Ascending aorta (tissue), 2 donors: ENCODE measurements at places on chromosomes 5 and 9. TPM values are rescaled to one million over a fixed set of nuclear protein-coding genes. Genes with fewer than 3 reads are reported as not detected.

- DNase-seq, result peak; percentile 28
Observed at GRCh38 chr5:618450-618849, 6.3 kb downstream of the CEP72 start.

GRCh38 chr9:91178281-91179236 is 183.2 kb downstream of the AUH start:
- DNase-seq, result no peak

- DNase-seq, result no peak
Observed at GRCh38 chr9:137078701-137079400, 1.5 kb downstream of the UAP1L1 start.

DNA sequence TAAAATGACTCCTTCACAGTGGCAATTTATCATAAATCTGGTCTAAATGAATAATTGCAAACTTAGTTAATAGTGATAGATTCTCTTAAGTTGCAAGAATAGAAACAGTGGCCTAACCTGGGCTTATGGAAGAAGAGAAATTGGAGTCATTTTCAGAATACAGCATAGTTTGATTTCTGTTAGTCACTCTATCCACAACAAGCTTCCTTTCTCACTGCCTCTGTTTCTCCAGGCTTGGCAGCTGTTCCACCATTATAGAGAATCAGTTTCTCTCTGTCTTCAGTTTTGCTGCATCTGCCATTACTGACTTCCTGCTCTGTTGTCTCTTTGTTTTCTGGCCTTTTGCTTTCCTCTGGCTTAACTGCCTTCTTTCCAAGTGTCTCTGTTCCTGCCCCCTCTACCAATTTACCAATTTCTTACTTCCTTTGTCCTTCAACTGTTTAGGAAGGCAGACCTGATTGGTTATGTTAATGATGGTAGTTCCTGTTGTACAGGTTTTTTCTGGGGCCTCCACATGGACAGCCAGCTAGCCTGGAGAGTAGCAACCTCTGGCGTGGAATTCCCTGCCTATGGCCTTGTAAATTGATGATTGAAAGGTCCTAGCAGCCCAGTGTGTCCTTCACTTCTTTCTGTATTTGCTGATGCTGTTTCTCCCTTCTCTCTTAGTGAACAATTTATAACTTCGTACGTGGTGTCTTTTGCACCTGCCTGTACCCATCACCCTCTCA is 75.9 kb upstream of the RASGRF2 start:
- no peak for DNase-seq

DNA sequence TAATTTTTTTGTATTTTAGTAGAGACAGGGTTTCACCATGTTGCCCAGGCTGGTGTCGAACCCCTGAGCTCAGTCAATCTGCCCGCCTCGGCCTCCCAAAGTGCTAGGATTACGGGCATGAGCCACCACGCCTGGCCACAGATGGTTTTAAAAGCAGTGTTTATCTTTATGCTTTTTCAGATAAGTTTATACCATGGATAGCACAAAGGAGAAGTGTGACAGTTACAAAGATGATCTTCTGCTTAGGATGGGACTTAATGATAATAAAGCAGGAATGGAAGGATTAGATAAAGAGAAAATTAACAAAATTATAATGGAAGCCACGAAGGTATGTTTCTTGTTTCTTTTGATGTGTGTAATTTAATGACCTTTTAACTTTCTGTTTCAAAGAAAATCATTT is 35.1 kb downstream of the POLK start:
- no peak for DNase-seq

- DNase-seq, result no peak
Observed at GRCh38 chr5:13673511-13673910, 271.0 kb downstream of the DNAH5 start.

GRCh38 chr9:111842313-111842712 is 47.6 kb upstream of the SHOC1 start:
- DNase-seq, result no peak

GRCh38 chr5:141525653-141526052 is 36.8 kb downstream of the PCDHGC5 start:
- peak; percentile 37 for DNase-seq

GRCh38 chr9:133148199-133149129 is 15.2 kb downstream of the GBGT1 start:
- DNase-seq, result no peak

DNA sequence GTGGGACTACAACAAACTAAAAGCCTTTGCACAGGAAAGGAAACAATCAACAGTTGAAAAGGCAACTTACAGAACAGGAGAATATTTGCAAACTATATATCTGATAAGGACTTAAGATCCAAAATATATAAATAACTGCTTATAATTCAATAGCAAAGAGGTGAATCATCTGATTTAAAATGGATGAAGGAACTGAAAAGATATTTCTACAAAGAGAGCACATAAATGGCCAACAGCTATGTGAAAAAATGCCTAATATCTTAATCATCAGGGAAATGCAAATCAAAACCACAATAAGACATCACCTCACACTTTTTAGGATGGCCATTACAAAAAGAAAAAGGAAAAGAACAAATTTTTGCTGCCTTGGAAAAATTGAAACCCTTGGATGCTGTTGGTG is 100.4 kb downstream of the LURAP1L start:
- no peak for DNase-seq

DNA sequence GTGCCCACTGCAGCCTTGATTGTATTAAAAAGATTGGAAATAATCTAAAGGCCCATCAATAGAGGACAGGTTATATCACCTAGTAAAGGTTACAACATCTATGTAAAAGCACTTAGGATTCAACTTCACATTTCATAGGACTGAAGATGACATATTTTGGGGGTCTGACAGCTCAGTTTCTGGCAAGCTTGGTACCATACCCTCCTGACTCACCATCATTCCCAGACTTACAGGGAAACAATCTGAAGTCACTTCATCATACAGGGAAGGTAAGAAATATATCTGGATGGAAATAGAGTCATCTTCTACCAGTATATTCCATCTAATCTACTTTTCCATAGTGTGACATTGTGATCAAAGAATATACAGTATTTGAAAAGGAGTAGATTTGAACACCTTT is 28.8 kb upstream of the DAB2 start:
- DNase-seq, result no peak

- no peak for DNase-seq
Observed at GRCh38 chr5:122515709-122516431, 203.8 kb downstream of the SNCAIP start.

DNA sequence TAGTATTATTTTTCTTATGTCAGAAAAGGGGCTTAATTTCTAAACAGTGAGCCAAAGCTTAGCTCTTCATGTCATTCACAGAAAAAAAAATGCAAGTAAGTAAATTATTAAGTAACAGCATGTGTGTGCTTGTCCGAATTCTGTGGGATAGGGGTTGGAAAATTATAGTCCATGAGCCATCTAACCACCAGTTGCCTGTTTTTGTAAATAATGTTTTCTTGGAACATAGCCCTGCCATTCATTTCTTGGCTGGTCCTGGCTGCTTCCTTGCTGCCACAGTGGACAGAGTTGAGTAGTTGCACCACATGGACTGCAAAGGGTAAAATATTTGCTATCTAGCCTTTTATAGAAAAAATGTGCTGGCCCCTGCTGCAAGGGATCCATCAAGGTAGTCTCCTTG is 513.7 kb upstream of the WWC1 start:
- no peak for DNase-seq

- no peak for DNase-seq
Observed at GRCh38 chr5:174777583-174777982, 53.2 kb downstream of the MSX2 start.

GRCh38 chr5:141713616-141714309 is 31.7 kb upstream of the ARAP3 start:
- DNase-seq, result no peak

DNA sequence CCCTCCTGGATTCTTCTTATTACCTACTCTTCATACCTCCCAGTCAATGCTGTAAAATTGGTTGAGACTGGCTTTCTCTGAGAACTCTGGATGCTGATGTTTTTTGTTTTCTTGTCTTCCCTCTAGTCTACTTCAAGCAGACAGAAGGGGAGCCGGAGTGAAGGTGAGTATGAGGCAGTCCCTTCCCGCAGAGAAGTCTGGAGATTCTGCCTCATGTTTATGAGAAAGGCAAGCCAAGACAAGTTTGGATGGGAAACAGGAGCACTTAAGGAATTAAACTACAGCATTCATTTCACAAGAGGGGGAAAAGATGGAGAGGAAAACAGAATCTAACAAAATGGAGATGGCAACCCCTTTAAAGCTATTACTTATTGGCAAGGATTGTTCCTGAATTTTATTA is 246.1 kb downstream of the TRIM32 start:
- no peak for DNase-seq

DNA sequence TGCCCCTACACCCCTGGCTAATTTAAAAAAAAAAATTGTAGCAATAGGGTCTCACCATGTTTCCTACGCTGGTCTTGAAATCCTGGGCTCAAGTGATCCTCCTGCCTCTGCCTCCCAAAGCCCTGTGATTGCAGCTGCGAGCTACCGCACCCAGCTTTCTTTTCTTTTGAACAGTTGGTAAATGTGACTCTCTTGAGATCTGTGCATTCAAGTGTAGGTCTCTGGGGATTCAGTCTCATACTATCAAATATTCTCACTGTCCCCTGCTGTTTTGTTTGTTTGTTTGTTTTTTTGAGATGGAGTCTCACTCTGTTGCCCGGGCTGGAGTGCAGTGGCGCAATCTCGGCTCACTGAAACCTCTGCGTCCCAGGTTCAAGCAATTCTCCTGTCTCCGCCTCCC is 42.3 kb upstream of the CXXC5 start:
- no peak for DNase-seq

The CARD6 gene
- 8.2 TPM for total RNA-seq

The TRIM36 gene
- 31.7 TPM for total RNA-seq

The SPATA31C1 gene
- total RNA-seq, result not detected

The TLX3 gene
- total RNA-seq, result not detected
